ENCODE measurements at places on chromosomes 11 and 22.
A peak's percentile ranks its signal among the peaks of the same experiment; 100 is the strongest.

- DNase-seq, result no peak
These were observed 8.6 kb downstream of the CCDC34 start for GRCh38 chr11:27354359-27354965.

DNA sequence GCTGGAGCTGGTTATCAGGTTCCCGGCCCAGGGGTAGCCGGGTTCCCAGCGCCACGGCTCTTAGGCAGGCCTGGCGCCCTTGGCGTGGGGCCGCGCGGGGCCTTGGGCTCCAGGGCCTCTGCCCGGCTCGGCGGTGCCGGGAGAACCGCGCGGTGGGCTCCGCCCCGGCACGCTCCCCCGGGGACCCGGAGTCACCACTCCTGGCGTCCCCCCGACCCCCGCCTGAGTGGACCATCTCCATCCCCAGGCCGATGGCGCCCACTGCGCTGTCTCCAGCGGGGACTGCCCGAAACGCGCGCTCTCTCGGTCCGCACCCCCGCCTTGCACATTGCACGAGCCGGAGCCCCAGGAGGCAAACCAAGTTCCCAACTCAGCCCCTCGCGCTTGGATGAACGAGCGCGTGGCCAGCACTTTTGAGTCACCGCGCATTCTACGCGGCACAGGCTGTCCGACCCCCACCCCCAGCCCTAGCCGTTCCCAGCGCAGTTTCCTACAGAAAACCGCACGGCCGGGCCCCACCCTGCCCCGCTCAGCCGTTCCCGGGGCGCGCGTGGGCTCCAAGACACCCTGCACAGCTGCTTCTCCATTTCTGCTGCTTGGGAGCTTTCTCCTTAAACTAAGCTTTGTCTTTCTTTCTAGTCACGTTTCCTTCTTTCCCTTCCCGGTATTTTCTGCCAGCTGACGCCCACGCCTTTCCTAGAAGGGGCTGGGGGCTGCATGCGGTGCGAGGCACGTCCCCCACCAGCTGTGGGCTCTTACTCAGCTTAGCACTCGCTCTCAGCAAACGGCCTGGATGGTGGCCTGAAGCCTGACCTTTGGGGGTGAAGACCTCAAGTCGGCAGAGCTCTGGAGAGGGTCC lies 650 bp upstream of the CHID1 start:
- peak; percentile 43 for DNase-seq

DNA sequence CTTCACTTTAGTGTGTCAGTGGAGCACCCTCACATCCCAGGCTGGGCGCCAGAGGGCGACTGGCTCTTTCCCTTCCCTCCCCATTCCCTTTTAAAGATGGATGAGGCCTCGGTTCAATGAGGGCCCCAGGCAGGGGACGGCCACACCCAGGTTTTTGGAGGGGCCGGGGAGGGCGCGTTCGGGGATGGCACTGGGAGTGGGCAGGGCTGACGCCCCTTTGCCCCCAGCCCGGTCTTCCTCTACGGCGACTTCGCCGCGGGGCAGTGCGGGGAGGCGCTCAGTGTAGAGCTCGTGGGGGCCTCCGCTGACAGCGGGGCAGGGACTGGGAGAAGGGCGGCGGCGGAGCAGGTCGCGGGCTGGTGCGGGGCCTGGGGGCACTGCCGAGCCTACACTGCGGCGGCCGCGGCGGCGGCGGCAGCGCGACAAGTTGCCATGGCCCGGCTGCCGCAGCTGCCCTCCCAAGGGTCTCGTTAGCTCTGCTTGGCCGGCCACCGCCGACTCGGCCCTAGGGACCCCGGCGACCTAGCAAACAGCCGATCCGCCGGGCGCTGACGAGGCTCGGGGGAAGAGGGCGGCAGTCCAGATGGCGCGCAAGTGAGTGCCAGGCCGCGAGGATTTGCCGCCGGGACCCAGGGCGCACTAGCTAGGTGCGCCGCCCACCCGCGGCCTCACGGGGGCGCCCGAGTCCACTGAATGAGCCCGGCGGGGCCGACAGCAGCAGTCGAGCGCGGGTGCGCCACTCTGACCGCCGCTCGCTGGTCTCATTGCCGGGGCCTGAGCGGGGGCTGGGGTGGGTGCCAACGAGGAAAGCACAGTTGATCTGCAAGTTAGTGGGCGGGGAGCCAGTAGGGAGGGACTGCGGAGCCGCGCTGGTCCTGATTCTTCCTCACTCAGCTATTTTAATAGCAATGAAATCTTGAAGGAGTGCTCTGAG lies 92.7 kb downstream of the RRM1 start:
- DNase-seq, result peak; percentile 84

- no peak for DNase-seq
These were observed 4.7 kb downstream of the TRIM44 start for GRCh38 chr11:35667257-35667656.

DNA sequence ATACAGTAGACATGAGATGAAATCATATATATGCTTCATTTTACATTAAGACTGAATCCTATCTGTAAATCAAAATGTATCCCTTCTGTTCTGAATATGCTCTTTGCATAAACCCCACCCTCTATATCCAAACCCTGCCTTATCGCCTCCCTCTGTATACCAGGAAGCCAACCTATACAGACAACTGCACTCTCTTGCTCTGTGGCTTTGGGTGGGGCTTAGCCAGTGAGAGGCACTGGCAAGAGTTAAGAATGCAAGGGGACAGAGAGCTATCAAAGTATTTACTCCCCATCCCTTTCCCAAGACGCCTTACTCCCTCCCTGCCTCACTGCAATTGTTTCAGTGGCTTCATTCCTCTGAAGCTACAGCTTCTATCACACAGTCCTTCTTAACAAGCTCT lies 309.8 kb downstream of the TTC28 start:
- no peak for DNase-seq

DNA sequence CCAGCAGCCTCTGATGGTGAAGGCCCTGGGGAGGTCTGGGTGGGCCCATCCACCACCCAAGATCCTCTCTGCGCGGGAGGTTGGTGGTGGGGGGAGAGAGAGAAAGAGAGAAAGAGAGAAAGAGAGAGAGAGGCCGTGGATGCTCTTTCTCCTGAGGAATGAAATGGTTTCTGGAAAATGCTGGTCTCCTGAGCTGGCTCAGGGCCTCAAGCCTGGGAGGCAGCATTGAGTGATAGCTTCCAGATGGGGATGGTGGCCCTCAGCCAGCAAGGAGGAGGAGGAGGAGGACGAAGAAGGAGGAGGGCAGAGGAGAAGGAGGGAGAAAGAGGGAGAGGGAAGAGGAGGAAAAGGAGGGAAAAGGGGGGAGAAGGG lies 4.6 kb downstream of the TSPAN32 start:
- no peak for DNase-seq

GRCh38 chr11:119144825-119145486 lies 3.9 kb upstream of the ABCG4 start:
- DNase-seq, result peak; percentile 42

DNA sequence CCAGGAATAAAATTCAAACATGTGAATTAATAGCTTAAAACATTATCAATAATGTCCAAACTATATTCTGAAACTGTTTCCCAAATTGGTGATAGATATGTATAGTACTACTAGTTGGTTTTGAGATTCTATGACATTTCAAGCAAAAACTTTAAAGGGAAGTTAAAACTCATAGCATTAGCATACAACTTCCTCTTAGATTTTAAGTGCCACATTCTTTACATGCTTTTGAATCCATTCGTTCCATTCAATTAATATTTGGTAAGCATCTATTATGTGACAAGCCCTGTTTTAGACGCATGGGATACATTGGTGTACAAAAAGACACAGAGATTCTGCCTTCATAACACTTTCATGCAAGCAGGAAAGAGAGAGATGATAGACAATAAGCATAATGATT lies 8.9 kb downstream of the PATL1 start:
- DNase-seq, result no peak

DNA sequence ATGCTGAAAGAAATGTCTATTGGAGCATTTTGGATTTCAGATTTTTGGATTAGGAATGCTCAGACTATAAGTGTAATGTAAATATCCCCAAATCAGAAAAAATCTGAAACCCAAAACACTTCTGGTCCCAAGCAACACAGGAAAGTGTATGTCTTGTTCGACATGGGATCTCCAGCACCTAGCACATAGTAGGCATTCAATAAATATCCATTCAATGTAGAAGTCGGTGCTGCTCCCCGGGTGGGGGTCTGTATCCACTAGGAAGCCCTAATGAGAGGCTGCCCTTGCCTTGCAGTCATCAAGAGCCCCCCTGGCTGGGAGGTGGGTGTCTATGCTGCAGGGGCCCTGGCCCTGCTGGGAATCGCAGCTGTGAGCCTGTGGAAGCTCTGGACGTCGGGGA lies 11.4 kb downstream of the SYT12 start:
- no peak for DNase-seq

DNA sequence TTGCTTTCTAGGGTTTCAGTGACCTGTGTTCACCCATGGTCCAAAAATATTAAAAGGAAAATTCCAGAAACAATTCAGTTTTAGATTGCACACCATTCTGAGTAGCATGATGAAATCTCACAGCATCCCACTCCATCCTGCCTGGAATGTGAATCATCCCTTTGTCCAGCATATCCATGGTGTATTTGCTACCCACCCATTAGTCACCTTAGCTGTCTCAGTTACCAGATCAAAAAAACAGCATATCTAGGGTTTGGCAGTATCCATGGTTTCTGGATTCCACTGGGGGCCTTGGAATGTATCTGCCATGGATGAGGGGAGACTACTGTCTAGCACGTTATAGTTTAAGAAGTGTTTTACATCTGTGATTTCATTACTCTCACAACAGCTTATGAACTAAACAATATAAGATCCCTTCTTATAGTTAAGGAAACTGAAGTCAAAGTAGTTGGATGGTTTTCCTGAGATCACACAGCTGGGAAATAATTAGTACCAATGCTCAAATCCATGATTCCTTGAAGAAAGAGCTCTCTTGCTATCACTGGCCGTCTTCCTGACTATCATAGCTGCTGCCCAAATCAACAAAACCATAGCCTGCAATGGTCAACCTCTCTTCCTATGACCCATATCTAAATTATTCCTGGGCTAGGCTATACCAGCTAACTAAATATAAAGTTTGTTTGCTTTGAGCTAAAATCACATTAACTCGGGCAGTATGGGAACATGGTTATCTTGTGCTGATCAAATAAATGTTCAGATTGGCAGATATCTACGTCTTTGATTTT lies 122.6 kb downstream of the MICAL2 start:
- no peak for DNase-seq

DNA sequence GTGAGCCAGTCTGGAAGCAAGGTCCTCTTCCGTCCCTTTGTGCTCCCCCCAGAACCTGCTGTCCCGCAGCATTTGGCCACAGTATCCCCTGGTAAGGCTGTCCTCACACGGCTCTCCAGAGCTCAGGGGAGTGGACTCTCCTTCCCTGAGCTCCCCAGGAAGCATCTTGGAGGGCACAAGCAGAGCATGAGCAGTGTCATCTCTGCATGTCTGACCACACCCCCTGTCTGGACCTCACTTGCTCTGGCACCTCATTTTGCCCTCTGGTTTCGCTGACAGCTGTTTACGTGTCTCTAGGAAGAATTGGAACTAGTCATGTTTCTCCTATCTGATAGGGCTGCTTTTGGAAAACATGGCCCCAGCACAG lies 15.5 kb downstream of the DCPS start:
- no peak for DNase-seq

GRCh38 chr22:20093418-20094196 lies 13.6 kb downstream of the DGCR8 start:
- DNase-seq, result no peak

DNA sequence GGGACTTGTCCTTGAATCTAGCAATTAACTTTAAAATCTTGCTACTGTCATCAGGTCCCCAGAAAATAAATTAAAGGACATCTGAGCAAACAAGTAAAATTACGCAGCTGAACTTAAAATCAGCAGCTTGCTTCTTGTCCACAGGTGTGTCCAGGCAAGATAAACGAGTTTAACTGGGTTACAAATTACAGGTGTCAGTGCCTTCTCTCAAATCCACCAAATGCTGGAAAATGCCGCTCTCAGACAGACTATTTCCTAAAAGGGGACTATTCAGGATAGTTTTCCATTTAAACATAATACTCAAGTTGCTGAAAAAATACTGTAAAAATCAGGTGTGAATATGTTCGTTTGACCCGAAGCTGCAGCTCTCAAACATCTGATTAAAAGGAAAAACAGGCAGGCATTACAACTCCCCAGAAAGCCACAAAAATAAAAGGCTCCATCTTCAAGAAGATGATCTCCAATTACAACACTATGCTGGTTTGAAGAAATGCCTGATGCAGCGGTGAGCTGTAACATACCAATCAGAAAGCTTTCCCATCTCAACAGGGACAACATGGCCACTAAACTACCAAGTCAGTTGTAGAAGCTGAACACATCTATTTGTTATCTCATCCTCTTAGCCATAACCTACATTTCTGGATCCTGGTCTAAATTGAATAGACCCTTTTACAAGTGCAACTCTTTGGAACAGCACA lies 82.1 kb downstream of the CADM1 start:
- DNase-seq, result no peak

- no peak for DNase-seq
These were observed 2.2 kb downstream of the LAYN start for GRCh38 chr11:111542606-111543275.

DNA sequence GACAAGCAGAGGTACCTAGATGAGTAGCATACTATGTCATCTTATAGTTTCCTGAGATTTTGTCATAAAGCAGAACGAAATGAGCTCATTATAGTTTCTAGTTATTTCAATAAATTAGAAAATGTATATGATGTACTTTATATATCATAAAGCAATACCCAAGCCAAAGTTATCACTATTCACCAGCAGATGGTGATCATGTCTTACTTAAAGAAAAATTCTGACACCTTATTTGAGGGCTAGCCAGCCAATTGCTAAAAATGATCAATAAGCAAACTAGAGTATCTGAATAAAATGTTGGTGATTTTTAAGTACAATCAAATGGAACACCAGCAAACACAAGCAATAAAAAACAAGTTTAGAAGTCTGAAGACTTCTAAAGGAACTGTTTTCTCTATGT lies 44.1 kb downstream of the RSF1 start:
- DNase-seq, result no peak

- DNase-seq, result no peak
These were observed 56.4 kb downstream of the ARFGAP3 start for GRCh38 chr22:42800451-42801251.

DNA sequence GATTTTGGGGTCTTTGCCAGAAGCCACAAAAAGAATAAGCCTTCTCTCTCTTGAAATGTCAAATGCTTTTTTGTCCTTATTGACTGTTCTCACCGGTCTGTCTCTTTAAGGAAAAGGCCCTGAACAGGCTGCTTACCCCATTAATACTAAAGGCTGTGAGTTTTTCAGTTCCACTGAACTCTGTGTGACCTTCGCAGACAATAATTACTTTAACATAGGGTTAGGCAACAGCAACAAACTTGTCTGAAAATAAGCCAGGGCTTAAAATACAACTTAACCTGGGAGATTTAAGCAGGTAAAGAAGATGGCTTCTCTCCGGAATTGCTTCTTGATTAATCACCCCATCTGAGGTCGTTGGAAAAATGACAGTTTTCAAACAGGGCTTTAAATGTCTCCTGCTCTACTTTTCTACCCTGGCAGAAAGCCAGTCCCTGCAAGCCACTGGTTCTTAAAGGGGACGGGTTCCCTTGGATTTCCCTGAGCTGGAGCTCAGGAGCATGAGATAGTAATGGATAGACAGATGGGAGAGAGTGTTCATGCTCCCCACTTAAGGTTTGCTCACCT lies 69.4 kb downstream of the ARL14EP start:
- DNase-seq, result no peak

- no peak for DNase-seq
These were observed 52.8 kb downstream of the WNT11 start for GRCh38 chr11:76153571-76153923.

- DNase-seq, result no peak
These were observed 129.1 kb downstream of the COMMD9 start for GRCh38 chr11:36160091-36160490.

- no peak for DNase-seq
These were observed 124.9 kb downstream of the GALNT18 start for GRCh38 chr11:11496879-11497278.

GRCh38 chr11:70537576-70538571 lies 139.5 kb downstream of the CTTN start:
- no peak for DNase-seq
